ENCODE measurements at places on chromosomes 3 and 15.
A peak's percentile ranks its signal among the peaks of the same experiment; 100 is the strongest.

- no peak for DNase-seq
These were observed 51.5 kb downstream of the CMTM6 start for GRCh38 chr3:32450992-32451659.

DNA sequence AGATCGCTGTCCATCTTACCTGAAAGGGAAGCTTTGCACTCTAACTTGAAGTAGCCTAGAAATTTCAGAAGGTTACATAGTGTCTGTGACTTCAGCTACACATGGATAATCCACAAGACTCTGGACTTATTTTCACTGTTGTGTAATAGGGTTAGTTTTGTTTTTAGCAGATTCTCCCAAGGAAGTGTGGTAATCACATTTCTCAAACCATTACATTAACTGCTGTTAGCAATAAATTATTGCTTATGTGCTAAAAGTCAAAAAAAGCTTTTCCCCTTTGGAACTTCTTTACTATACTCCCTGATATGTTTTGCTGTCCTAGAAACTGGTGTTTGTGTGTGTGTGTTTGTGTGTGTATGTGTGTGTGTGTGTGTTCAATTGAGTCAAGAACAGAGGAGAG lies 351.8 kb upstream of the TPRG1 start:
- no peak for DNase-seq

DNA sequence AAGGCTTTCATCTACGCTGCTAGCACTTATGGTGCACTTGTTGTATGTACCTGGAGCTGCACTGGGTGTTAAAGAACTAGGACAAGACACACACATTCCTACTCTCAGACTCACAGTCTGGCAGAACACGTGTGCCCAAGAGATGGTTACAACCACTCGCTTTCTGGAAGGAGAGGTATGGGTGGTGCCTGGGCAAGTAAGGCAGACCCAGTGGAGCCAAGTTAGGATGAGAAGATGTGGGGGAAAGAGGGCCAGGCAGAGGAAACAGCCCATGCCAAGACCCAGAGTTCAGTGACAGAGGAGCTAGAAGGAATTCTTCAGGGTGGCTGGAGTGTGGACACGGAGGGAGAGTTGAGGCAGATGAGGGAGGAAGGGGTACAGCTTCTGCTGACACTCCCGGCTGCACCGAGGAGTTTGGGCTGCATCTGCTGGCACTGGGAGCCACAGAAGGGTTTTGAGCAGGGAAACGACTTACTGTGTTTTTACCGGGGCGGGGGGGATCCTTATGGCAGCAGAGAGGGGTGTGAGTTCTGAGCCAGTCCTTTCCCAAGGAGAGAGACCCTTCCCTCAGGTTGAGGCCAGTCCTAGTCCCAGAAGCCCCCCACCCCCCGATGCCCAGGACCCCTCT lies 59.0 kb downstream of the GRIP2 start:
- no peak for DNase-seq

DNA sequence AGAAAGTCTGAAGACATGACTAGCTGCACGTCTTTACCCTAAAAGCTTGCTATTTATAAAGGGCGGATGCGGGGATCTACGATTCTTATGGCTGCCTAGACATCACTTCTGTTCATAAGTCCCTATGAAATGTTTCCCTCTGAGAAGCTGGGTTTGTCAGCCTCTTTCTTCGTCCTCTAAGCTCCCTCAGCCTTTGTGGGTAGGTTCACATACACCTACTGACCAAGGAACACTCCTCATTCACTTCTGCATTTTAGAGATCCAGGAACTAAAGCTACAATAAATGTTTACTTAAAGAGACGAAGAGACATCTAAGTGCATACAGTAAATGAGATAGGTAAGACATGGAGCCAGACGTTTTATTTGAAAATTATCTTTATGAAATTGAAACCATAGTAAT lies 16.7 kb upstream of the RAMAC start:
- DNase-seq, result no peak

DNA sequence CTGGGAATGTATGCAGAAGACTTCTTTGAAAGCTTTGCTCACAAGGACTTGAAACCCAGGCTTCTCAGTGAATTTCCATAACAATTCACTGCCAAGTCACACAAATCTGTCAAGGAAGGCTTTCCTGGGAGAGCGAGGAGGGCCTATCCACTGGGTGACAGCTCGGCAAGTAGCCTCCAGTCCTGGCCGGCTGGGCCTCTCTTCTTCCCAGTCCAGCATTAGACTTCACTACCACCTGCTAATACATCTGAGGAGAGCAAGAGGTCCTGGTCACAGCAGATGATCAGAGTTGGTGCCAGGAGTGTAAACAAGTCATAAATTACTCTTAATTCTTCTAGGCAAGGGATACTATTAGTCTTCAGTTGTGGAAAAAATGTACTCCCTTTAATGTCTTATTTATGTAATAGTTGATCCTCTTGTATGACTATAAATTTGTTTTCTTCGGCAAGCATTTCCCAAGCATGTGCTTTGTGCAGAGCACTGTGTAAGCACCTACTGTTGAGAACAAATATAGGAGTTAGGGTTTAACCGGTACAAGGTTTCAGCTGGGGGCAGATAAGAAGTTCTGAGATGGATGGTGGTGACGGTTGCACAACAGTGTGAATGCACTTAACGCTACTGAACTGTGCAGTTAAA lies 162.9 kb downstream of the VGLL4 start:
- no peak for DNase-seq

- no peak for DNase-seq
These were observed 42.4 kb downstream of the ZNF710 start for GRCh38 chr15:90043530-90044010.

DNA sequence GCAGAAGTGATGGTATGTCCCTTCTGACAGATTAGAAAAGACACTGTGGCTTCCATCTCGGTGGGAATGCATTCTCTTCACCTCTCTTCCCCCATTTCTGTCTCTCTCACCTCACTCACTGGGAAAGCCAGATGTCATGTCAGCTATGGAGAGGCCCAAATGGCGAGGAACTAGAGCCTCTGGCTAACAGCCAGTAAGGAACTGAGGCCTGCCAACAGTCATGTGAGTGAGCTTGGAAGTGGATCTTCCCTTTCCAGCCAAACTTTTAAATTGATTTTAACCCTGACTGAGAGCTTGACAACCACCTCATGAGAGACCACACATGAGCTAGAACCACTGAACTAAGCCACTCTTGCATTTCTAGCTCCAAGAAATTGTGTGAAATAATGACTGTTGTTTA lies 35.2 kb upstream of the CDAN1 start:
- DNase-seq, result no peak

- DNase-seq, result no peak
These were observed 324.2 kb upstream of the ATP11B start for GRCh38 chr3:182469086-182469485.

- no peak for DNase-seq
These were observed 71.2 kb downstream of the SSUH2 start for GRCh38 chr3:8573342-8573926.

DNA sequence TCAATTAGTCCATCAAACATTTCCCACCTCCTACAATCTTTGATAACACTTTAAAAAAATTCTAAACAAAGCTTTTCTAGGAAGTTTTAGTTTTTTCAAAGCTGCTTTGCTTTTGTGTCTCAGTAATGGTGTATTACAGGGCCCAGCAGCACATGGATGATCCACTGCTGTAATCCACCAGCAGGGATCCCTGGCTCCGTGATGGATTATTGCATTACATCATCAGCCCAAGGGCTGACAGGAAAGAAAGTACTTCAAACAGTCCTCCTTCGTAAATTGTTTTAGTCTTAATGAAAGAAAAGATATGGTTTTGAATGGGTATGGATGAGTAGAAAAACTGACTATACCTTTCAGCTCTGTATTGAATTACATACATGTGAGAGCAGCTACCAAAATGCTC lies 688.9 kb upstream of the NAALADL2 start:
- DNase-seq, result no peak

DNA sequence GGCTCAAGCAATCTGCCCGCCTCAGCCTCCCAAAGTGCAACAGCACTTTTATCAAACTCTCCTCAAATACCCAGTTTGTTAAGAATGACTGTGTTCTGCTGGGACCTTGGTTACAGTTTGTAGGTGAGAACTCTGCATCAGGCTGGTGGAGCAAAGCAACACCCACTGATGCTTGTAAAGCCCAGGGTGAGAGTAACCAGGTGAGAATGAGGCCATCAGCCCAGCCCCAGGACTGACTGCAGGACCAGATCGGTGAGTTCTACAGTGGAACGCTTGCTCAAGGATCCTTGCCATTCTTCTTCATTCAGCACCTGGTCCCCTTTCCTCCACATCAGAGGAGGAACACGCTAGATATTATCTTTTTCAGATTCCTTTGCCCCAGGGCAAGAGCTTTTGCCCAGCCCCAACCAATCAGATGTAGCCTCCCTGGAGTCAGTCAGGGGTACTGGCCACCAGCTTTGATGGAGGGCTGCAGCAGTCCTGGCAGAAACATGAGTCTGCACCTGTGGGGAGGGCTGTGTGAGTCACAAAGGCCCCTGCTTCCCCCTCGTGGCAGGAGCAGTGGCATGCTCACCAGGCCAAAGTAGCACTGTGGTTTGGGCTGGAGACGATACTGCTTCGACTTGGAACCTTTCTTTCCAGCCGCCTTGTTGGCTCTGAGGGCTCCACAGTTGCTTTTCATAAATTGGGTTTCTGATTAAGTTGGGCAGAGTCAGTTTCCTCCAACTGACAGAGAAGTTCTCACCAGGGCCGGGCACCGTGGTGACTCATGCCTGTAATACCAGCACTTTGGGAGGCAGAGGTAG lies 3.5 kb upstream of the SHISA5 start:
- DNase-seq, result peak; percentile 88

- DNase-seq, result no peak
These were observed 482.2 kb downstream of the SQOR start for GRCh38 chr15:46117071-46117470.

GRCh38 chr3:194987571-194988494 lies 283.1 kb downstream of the XXYLT1 start:
- no peak for DNase-seq

GRCh38 chr3:73213896-73214295 lies 152.4 kb downstream of the EBLN2 start:
- no peak for DNase-seq

DNA sequence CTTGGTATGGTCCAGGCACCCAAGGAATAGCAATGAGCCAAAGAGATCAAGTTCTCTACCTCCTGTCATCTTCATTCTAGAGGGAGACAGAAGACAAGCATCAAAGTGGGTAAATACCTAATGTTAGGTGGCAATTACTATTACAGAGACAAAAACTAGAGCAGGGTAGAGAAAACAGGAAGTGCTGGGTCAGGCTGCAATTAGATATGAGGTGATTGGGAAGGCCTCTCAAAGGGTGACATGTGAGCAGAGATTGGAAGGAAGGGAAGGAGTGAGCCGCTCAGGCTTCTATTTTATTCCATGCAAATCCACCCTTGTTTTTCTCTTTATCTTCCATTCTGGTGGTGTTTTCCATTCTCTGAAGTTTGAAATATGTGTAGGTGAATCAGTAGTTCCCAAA lies 37.4 kb downstream of the EBLN2 start:
- no peak for DNase-seq

GRCh38 chr3:143135150-143135549 lies 15.6 kb downstream of the CHST2 start:
- peak; percentile 84 for DNase-seq

DNA sequence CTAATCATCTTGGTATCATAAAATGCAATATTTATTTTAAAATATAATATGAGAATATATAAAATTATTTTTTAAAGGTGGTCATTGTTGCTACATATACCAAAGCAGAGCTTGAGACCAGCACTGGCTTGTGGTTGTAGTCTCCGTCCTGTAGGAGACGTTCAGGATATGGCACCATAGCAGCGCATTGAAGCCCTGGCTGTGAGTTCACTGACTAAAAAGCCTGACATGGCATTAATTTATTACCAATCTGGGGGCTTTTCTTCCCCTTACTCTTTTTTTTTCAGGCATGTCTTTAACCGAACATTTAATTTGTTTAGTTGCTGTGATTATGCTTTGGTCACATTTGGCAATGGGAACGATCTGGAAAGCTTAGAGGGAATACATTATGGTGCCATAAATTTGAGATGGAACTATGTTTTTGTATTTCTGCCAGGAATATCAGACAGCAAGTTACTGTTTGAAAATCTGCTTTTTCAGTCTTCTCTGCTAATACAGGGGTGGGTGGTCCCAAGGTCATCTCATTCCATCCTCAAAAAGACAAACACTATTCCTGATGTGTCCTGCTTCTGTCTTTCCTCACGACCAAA lies 108.5 kb downstream of the ZIC4 start:
- DNase-seq, result no peak

DNA sequence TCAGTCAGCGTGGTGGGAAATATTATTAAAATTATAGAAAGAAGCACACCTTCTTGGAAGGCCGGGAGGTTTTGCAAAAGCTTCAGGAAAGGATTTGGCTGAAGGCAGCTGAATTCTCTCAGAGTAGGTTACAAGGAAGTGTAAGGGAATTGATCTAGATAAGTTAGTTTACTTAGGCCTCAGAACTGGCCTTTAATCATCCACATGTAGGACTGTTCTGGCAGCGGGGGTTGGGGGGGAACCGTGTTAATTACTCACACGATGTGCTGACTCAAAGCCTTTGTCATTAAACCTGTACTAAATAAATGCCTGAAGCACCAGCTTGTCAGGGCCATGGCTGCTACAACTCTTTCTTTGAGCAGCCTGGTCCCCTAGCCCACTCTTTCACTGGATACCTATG lies 12.8 kb downstream of the ASB14 start:
- no peak for DNase-seq

GRCh38 chr15:81381720-81382119 lies 7.7 kb upstream of the TMC3 start:
- DNase-seq, result no peak

- DNase-seq, result peak; percentile 7
These were observed 337.2 kb upstream of the DNAJC19 start for GRCh38 chr3:181326637-181327223.

DNA sequence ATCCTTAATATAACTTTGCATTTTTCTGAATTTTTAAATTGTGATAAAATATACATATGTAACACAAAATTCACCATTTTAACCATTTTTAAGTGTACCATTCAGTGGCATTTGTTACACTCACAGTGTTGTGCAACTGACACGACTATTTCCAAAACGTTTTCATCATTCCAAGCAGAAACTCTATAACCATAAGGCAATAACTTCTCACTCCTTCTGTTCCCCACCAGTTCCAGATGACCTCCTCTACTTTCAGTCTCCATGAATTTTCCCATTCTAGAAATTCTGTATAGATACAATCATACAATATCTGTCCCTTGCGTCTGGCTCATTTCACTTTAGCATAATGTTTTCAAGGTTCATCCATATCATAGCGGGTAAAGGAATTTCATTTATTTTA lies 223.5 kb upstream of the TTC14 start:
- DNase-seq, result no peak

GRCh38 chr3:22536541-22536940 lies 666.6 kb upstream of the UBE2E2 start:
- no peak for DNase-seq

DNA sequence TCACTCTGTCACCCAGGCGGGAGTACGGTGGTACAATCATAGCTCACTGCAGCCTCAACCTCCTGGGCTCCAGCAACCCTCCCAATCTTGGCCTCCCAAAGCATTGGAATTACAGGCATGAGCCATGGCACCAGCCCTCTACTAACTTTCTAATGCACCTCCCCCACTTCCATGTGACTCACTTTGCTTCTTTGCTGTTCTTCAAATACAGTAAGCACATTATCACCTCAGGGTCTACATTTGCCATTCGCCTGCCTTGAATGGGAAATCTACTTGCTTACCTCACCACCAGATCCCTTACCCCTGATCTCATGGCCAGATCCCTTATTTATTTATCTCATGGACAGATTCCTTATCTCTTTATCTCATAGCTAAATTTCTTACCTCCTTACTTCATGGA lies 235.3 kb downstream of the KCNMB2 start:
- no peak for DNase-seq

Measured in H54 (cell line).